ENCODE measurements at places on chromosomes 1 and 21. TPM values are rescaled to one million over a fixed set of nuclear protein-coding genes. Genes with fewer than 3 reads are reported as not detected.

GRCh38 chr1:51736702-51737101 lies 119.8 kb downstream of the OSBPL9 start:
- DNase-seq = no peak

DNA sequence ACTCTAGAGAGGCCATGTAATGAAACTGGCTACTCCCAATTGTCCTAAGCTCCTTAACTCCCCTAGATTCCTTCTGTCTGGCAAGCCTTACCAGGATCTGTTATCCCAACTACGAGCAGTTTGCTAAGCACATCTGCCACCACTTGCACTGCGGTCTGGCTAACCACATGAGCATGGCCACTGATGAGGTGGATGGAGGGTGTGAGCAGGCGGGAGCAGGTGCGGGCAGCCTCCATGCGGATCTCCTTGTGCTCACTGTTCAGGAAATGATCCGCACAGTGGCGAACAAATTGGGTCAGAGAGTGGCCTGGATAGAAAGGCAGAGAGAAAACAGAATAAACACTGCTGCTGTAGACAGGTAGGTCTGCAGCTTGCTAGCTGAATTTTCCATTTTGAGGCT lies 24.0 kb downstream of the MTOR start:
- DNase-seq = no peak

- DNase-seq = no peak
Measured at GRCh38 chr1:71621785-71622184, 541.0 kb upstream of the ZRANB2 start.

DNA sequence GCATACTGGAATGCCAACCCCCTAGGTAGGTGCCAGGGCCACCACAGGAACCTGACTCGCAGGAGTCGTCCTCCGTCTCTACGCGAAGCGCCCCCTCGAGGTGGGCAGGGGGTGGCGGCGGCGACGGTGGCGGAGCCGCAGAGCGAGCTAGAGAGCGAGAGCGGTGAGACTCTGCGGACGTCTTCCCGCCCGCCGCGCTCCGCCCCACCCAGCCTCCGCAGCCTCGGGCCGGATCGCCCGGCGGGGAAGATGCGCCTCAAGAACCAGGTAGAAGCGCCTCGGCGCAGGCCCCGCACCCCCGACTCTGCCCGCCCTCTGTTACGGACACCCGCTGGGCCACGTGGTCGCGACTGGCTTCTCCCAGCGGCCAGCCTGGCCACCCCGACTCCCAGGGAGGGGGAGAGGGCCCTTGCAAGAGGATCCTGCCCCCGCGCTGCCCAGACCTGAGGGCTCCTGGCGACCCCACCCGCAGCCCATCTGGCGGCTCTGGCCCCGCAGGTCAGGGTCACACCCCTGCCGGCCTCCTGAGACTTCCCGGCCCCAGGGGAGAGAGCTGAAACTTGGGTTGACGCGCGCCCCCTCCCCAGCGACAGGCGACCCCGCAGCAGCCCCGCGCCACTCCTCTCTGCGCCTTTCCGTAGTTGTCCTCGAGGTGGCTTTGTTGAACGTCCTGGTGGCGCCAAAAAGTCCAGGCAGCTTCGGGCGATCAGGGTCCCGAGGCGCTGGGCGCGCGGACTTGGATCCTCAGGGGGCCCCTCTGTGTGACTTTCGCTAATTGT lies 24.4 kb upstream of the AGBL4 start:
- DNase-seq = no peak

GRCh38 chr1:21414015-21414414 lies 25.9 kb upstream of the NBPF3 start:
- no peak for DNase-seq

GRCh38 chr1:192877283-192877886 lies 68.5 kb downstream of the RGS2 start:
- DNase-seq = no peak

The GFI1 gene
- 0.80 TPM for total RNA-seq
